Suprapubic skin (tissue), 4 donors: ENCODE measurements at places on chromosomes 4 and X. TPM values are rescaled to one million over a fixed set of nuclear protein-coding genes. Genes with fewer than 3 reads are reported as not detected.

The PABPC5 gene
- total RNA-seq = 0.89 TPM

The ARX gene
- total RNA-seq = not detected

DNA sequence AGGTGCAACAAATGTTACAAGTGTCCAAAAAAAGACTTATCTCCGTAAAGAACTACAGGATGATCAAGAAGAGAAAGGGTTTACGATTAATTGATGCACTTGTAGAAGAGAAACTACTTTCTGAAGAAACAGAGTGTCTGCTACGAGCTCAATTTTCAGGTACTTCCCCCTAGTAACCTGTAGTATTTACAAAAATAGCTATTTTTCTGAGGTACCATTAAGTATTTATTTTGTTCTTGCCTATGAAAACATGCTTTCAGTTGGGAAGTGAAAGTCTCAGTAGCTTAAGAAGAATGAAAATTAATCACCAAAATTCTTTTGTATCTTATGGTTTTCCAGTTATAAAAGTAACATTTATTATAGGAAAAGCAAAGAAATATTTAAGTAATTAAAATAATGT is 5.9 kb downstream of the THAP9 start:
- no peak for DNase-seq

DNA sequence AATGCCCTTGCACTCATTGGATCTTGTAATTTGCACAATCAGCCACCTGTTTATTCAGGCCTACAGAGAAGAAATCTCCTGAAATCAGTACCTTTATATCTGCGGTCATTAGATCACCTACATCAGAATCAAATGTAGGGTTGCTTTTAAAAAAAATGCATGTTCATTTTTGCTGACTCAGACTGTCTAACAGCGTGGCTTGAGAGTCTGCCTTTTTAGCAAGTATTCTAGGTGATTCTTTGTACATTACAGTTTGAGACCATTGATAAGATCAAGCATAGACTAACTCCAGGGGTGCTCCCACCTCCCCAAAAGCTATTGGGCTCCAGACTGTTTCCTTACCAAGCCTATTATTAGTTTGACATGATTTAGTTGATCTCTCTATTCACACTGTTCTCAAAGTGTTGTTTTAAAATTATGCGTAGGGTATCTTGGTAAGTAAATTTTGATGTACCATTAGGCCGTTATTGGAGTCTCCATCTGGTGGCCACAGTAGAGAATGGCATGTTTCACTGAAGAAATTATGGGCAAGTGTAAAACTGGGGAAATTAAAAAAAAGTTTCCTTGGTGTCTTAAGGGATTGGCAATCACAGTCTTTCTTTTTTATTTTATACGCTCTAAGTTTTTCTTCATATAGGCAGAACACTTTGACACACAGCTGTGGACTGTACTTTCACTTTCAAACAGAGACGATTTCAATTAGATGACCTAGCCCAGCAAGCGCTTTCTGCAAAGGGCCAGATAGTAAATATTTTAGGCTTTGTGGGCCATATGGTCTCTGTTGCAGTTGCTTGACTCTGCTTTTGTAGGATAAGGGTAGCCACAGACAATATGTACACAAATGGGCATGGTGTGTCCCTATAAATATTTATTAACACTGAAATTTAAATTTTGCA is 33.7 kb upstream of the MSL3 start:
- DNase-seq = no peak

DNA sequence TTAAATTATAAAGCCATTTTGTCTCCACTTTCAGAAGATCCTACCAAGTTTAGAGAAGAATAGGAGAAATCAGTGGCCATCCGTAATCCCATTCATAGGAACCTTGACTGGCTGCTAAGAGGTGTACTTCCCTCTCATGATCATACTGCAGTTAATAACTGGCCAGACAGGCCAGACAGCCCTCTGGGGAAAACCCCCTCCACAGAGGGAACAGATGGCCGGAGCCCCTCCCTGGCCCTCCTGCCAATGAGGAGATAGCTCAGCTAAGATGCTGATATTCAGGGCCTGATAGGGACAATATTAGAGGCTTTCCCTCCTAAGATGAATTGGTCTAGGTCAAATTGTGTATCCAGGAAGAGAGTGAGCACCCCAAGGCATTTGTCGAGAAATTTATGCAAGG is 200.0 kb upstream of the MAOA start:
- no peak for DNase-seq

- DNase-seq = no peak
Observed at GRCh38 chr4:184268584-184269160, 51.0 kb upstream of the ENPP6 start.

GRCh38 chrX:82141942-82142341 is 940.0 kb downstream of the SH3BGRL start:
- no peak for DNase-seq
